ENCODE measurements at places on chromosomes 5 and 9.
A peak's percentile ranks its signal among the peaks of the same experiment; 100 is the strongest.

DNA sequence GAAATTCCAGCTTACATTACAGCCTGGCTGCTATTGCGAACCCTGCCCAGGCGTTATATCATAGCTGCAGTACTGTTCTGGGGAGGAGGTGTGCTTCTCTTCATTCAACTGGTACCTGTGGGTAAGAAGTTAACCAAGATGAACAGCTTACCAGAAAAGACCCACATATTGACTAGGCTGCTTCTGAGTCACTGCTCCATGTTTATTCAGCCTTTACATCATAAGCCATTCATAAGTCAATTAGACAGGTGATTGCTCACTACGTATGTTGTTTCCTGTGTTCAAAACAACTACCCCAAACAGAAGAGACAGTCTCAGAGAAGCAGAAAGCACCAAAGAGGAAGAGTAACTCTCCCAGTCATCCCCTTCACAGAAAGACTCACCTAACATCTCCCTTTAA lies 34.7 kb upstream of the SLC22A5 start:
- no peak for DNase-seq

DNA sequence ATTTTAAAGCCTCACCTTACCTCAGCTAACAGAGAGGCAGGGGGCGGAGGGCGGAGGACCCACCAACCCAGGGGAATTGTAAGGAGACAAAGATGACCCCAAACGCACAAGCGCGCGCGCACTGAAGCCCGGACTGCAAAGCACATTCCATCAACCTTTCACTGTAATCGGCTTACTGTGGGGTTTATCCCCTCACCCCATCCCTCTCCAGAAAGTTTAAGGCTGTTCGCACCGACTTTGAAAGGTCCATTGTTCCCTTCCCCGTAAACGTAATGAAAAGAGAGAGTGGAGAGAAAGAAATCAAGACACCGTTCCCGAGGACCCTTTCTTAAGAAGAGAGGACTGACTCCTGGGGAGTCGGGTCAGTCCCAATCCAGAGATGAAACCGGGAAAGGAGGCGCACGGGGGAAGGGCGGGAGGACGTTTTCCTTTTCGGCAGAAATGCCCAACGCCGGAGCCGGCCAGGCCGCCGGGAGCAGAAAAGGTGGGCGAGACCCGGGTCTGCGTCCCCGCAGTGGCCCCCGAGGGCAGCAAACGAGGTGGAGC lies 464 bp downstream of the CEMIP2 start:
- DNase-seq: peak; percentile 50

- DNase-seq: no peak
Observed at GRCh38 chr9:101356619-101357018, 28.2 kb downstream of the BAAT start.

DNA sequence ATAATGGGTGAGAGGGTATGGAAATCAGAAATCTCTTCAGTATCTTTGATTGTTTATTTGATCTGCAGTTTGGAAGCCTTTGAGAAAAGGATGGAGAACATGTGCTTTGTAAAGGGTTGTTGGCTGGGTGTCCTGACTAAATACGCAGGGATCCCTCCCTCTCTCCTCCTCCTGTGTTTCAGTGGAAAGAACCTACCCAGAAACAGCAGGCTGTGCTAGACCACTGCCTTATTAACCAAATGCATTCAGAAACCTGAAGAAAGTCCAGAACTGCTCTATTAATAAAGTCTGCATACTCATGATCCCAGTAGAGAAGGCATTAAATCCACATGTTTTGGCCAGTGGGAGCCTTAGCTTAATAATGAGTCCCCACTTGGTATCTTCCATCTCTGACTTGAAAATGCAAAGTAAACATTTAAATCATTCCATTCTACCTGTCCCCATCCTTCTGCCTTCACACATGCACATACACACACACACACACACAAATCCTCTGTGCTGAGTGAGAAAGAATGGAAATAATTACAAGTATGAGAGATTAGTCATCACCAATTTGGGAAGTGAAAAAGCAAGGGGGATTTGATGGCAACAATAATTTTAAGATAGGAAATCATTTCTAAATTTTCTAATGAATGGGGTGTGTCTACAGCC lies 10.0 kb upstream of the LECT2 start:
- no peak for DNase-seq

- no peak for DNase-seq
Observed at GRCh38 chr5:125834438-125835115, 588.6 kb upstream of the GRAMD2B start.

GRCh38 chr9:981491-981898 lies 5.0 kb downstream of the DMRT3 start:
- DNase-seq: no peak

- no peak for DNase-seq
Observed at GRCh38 chr5:59177644-59178043, 594.8 kb downstream of the RAB3C start.

DNA sequence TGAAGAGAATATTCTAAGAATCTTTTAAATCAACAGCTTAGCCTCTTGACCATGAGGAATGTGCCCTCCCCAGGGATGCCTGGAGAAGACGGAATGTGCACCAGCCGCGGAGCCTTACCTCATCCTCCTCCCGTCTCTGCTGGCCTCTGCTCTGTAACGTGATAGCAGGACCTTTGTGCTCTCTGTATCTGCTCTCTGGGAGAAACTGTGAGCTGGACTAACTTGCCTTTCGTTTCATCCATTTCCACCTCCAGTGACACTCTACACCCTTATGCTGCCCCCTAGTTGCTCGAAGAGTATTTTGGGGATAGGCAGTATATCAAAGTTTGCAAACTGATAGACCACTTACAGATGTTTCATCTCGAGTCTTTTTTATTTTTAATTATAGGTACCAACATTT lies 141.4 kb downstream of the NPR3 start:
- DNase-seq: peak; percentile 82

DNA sequence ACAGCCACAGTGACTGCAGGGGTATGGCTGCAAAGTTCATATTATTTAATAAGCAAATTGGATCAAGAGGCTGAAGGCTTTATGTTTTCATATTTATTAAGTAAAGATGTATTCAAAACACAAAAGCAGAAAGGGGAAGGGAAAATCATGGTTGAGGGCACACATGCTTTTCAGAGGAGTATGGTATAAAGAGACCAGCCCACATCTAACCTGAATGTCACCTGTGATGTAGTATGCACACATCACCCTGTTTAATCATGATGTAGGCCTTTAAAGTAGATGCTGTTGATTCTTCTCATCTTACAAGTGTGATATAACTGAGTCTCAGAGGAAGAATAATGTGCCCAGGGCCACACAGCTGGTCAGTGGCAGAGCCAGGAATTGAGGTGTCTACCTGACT lies 211.8 kb downstream of the DCP2 start:
- no peak for DNase-seq

GRCh38 chr5:8560776-8561175 lies 691.8 kb downstream of the MTRR start:
- DNase-seq: no peak

DNA sequence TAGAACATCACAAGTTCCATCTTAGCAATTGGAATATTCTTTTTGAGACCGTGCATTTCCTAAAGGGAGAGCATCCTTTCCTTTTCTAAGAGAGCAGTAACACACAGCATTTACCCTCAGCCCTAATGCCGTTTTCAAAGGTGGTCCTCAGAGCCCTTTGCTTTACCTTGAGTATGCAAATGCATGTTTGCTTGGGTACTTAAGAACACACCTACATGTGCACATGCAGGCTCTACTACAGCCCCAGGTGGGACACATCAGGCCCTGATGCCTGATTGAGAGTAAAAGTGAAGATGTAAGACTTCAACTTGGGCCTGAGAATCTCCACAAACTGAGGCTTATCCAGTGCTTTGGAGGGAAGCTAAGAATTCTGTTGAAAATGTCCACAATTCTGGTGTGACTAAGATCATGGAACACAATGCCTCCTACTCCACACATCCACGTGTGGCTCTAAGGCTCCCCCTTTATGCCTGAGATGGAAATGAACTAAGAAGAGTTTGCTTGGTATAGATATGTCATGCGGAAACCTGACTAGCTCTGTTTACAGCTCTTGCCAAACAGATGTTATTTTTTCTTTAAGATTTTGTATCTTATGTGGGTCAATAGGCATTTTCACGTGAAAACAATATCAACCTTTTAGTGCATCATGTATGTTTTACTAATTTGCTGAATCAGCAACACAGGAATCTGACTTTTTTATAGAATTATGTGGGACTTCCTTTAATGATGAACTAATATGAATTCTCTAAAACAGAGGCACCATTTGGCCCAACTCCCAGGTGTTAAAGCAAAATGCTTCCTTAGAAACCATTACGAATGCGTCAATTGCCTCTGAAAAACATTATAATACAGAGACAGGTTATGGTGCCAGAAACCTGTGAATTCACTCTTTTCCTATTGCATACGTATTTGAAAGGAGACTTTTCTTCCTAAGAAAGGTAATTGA lies 48.9 kb upstream of the SLC2A8 start:
- no peak for DNase-seq

DNA sequence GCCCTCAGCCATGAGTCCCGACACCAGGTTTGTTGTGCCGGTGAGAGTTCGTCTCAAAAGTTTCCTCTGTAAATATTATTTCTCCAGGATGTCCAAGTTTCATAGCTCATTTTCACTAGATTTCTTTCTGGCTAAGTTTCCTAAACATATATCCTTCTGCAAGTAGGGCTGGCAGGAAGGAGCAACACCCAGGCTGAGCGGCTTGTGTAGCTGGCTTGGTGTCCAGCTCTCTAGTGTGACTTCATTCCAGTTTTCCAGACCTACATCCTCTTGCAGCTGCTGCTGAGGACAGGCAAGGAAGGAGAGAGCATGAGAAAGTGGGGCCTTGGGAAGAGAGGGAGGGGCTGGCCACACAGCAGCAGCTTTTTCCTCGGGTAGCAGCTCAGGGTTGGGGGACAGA lies 80.3 kb downstream of the FGF1 start:
- no peak for DNase-seq

DNA sequence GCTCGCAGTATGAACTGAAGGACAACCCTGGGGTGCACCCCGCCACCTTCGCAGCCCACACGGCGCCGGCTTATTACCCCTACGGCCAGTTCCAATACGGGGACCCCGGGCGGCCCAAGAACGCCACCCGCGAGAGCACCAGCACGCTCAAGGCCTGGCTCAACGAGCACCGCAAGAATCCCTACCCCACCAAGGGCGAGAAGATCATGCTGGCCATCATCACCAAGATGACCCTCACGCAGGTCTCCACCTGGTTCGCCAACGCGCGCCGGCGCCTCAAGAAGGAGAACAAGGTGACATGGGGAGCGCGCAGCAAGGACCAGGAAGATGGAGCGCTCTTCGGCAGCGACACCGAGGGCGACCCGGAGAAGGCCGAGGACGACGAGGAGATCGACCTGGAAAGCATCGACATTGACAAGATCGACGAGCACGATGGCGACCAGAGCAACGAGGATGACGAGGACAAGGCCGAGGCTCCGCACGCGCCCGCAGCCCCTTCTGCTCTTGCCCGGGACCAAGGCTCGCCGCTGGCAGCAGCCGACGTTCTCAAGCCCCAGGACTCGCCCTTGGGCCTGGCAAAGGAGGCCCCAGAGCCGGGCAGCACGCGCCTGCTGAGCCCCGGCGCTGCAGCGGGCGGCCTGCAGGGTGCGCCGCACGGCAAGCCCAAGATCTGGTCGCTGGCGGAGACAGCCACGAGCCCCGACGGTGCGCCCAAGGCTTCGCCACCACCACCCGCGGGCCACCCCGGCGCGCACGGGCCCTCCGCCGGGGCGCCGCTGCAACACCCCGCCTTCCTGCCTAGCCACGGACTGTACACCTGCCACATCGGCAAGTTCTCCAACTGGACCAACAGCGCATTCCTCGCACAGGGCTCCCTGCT lies 3.8 kb downstream of the IRX1 start:
- peak; percentile 49 for DNase-seq

DNA sequence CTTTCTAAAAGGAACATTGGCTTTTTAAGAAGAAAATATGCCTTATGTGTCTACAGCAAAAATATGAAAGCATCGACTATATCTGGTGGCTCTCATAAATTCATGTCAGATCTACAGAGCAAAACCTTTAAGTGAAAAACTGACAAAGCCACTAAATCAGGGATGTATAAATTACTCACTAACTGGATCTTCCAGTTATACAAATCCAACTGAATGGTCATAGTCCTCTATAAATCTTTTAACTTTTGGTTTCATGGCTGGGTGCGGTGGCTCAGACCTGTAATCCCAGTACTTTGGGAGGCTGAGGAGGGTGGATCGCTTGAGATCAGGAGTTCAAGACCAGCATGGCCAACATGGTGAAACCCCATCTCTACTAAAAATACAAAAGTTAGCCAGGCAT lies 29.2 kb upstream of the GZMA start:
- no peak for DNase-seq

- DNase-seq: peak; percentile 73
Observed at GRCh38 chr9:5388026-5388819, 48.5 kb upstream of the RLN1 start.

- DNase-seq: no peak
Observed at GRCh38 chr5:14186059-14186830, 43.1 kb downstream of the TRIO start.

DNA sequence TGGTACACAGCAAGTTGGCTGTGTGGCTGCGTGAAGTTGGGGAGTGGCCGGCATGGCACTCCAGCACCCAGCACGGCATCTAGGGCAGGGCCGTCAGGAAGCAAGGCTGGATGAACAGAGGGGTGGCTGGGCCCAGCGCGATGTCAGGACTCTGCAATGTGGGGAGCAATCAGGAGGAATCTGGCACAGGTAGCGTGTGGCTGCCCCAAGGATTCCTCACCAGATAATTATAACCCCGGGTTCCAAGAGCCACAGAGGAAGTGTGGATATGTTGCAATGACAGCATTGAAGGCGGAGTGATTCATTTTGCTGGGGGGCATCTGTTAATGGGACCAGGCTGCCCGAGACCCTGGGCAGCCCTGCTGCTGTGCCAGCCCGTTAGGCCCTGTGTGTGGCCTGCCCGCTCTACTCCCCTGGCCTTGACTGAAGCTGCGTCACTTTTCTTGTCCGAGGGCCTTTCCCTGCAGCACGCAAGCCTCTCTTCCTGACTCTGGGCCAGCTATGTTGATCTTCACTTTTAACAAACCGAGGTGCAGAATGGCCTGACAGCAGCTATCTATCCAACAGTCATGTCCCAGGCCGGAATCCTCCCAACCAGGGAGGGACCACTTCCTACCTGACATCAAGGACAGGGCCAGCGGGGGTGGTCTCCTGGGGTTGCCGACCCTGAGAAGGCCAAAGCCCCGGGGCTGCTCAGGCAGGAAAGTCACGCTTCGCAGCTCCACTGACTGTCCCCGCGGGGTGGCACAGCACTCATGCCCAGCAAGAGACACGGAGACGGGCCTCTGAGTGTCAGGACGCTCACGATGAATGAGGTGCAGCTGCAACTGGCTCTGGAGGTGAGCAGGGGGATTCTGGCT lies 118.0 kb upstream of the PHYKPL start:
- no peak for DNase-seq

- peak; percentile 12 for DNase-seq
Observed at GRCh38 chr5:108801776-108802175, 54.1 kb downstream of the FER start.

- no peak for DNase-seq
Observed at GRCh38 chr9:2686911-2687310, 30.4 kb upstream of the KCNV2 start.

DNA sequence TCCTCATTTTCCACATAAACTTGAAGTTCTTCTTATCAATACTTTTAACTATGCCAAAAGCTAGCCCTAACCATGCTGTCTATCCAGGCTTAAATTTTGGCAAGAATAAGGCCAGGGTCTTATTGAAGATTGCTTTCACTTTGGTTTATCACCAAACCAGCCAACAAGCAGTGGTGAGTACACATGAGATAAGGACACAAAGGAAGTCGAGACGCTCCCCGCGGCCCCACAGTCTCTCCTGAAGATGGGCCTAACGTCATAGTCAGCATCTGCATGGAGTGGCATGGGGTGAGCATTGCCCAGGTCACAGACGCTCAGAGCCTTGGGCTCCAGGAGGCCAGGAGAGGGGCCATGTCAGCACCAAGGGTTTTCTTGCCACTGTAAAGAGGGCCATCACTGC lies 80.3 kb downstream of the ATPSCKMT start:
- DNase-seq: peak; percentile 62

All from hematopoietic multipotent progenitor cell treated with erythropoietin and hydrocortisone succinate and interleukin-3 and kit ligand, for 4 days (in vitro differentiated cells).